Hematopoietic multipotent progenitor cell treated with erythropoietin and hydrocortisone succinate and interleukin-3 and kit ligand, for 4 days (in vitro differentiated cells): ENCODE measurements at places on chromosomes 3 and 15.

- no peak for DNase-seq
Observed at GRCh38 chr15:79433276-79433990, 1.3 kb downstream of the MINAR1 start.

- peak; percentile 24 for DNase-seq
Observed at GRCh38 chr3:31448035-31448881, 84.5 kb upstream of the STT3B start.

GRCh38 chr15:70060214-70060992 is 37.3 kb downstream of the TLE3 start:
- DNase-seq, result no peak

GRCh38 chr15:94912760-94913159 is 681.4 kb downstream of the MCTP2 start:
- DNase-seq, result no peak

DNA sequence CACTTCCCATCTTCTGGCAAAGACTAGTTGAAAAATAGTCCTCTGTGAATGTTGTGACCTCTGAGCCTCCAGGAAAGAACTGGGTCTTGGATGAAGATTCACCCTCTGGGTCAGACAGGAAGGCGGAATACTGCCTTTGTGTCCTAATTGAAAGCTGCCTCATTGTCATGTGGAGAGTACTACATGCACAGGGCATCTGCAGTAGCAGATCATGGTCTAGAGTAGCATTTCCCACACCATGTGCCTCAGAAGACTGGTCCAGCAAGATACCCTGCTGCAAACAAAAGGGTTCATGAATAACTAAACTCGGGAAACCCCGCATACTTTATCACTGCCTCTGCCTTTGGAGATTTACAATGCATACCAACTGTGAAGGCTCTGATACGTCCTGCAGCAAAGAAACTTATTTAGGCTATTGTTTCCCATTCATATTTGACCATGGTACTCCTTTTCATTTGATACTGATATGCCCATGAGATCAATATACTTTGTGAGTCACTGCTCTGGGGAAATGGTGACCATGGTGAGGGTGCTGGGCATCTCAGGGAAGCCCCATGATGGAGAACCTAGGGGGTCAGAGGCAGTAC is 22.7 kb downstream of the IRAK2 start:
- DNase-seq, result no peak

DNA sequence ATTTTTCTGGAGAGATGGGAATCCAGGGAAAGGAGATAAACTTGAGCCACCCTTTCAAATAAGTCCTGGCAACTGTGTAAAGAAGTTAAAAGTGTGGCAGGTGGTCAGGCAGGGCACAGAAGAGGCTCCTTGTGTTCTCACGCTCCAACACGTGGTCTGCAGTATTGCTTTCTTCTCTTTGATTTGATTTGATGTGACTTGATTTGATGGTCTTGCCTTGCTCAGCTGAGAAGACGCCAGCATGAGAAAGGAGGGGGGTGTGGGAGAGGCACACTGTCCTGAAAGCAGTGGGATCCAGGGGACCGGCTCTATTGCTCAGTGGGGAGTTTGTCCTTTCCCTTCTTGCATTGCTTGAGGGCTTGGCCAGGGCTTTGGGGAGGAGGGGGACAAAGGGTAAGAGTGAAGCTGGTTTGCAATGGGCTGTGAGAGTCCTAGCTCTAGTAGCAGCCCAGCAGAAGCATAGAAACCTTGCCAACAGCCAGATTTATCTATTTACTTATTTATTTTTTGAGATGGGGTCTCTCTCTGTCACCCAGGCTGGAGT is 25.7 kb upstream of the NEO1 start:
- no peak for DNase-seq

- DNase-seq, result peak; percentile 69
Observed at GRCh38 chr3:105722943-105723556, 145.8 kb downstream of the CBLB start.

DNA sequence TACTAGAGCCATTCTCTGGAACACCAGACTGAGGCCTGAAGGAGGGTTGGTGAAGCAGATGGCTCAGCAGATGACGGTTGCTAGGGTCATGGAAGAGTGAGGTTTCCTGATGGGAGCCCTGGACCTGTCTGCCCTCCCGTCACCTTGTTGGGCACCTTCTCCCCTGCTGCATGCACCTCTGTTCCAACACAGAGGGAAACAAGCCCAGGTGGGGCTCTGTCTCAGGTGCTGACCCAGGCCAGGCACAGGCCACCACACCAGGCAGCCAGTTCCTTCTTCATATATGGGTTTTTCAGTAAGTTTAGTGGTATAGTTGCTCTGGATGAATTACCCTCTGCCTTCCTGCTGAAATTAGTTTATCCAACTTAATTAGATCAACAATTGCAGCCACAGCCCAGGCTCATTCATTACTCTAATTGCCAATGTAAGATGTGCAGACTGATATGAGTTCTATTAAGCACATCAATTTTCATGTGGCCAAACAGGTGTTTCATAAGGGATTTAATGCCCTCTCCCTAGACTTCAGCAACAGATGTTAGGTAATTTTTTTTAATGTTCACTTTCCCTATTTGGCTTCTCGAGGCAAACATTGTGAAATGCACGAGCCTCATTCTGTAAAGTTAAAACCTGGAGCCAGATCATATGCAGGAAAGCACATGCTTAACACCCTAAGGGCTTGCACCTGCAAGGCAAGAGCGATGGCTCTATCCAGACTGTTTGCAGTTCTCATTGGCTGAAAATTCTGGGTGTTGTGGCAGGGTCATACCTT is 174.8 kb downstream of the CHDH start:
- no peak for DNase-seq

DNA sequence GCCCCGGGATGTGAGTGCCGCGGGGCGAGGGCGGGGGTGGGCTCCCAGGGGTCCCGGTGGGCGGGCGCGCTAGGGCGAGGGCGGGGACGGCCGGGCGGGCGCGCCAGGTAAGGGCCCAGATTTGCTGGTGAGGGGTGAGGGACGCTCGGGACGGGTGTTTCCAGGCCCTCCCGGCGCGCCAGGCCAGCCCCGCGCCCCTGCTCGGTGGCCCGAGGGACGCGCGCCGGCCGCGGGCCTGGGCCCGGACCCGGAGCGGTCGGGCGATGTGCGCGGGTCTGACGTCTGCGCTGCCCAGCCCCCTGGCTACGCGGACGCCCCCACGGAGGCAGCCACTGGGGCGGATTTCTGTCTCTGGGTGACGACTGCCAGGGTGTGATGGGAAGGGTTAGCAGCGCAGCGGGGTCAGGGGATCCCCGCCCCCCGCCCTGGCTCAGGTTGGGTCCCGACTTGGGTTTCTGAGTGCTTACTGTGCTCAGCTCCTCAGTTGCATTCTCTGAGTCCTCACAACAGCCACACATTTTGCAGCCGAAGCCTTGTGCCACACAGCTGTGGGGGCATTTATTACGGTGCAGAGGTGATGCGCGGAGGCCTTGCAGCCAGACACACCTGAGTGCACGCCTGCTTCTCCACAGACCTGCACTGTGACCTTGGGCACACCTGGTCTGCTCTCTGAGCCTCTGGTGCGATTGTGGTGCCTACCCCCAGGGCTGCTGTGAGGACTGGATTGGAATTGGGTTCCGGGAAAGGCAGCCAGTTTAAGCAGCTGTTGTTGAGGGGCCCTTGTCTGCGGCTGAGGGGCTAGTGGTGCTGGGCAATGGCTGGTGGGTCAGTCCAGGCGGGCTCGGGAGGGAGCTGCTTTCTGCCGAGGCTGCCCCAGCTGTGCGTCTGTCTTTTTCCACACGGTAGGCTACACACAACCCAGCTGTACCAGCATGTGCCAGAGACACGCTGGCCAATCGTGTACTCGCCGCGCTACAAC is 523 bp downstream of the HDAC11 start:
- DNase-seq, result peak; percentile 45

- DNase-seq, result peak; percentile 94
Observed at GRCh38 chr3:45664578-45664977, 24.6 kb upstream of the SACM1L start.

- no peak for DNase-seq
Observed at GRCh38 chr3:55094676-55095075, 166.8 kb upstream of the LRTM1 start.

GRCh38 chr15:45821390-45821789 is 186.6 kb downstream of the SQOR start:
- no peak for DNase-seq

GRCh38 chr3:15094187-15094875 is 4.6 kb downstream of the RBSN start:
- no peak for DNase-seq

DNA sequence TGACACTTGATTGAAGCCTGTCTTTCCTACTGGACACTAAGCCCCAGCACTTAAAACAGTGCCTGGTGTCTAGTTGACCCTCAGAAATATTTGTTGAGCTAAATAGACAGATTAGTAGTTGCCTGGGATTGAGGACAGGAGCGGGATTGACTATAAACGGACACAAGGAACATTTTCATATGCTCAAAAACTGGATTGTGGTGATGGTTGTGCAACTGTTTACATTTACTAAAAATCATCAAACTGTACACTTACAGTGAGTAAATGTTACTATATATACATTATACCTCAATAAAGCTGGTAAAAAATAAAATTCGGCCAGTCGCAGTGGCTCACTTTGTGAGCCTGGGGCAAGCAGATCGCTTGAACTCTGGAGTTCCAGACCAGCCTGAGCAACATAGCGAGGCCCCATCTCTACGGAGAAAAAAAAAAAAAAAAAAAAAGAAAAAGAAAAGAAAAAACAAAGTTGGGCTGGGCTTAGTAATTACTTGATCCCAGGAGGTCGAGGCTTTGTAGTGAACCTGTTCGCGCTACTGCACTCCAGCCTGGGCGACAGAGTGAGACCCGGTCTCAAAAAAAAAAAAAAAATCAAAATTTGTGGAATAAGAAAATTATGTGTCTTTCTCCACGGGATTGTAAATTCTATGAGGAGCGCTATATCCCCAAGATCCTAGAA is 632 bp upstream of the IDH3A start:
- DNase-seq, result peak; percentile 30

DNA sequence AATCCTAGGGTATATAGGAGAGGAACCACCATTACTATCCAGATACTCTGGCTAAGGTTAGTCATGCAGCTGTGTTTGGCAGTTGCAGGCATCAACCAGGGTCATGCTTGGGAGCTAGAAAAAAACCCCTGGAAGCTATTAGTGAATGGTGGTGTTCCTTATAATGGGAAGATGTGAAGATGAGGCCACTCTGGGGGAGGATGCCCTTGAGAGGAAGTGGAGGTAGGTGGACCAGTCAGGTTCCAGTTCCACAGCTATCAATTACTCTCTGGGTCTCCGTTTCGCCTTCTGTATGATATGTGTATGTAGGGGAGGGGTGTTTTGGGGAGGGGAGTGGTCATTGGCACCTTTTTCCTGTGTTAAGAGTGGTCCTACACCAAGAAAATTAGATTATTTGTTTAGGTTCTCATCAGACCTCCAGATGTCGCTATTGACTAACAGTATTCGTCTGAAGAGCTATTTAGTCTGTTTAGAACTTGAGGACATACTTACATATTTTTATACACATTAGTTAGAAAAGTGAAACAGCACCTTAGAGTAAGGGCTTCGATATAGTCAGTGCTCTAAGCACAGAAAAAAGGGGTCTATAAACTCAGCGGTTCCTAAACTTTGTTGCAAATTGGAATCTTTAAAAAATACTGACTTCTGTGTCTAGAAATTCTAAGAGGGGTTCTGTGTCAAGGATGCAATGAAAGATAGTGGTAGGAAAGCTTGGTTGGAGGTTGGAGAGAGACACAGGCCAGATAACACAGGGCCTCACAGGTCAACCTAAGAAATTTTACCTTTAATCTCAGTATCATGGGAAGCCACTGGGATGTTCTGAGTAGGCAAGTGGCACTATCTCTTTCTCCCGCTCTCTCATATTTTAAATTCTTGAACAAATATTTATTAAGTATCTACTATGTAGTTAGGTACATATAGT is 9.1 kb upstream of the HPS3 start:
- DNase-seq, result peak; percentile 86

DNA sequence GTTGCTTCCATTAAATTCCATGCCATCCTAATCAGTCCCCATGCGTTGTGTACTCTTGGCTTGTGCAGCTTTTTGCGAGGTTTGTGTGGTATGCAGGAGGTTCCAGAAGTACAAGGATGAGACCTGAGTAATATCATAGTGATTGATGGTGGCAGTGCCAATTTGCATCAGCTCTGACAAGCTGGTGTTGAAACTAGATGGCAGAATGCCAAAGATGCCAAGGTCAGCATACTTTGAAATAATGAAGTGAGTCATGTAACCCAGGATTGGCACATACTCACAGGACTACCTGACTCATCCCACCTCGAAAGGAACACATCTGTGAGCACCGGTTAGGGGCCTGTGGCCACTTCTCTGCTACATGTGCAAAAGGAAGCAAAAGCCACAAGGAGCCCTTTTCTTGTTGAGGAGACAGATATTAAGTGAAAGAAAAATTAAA is 14.3 kb downstream of the KAT2B start:
- DNase-seq, result peak; percentile 86

- no peak for DNase-seq
Observed at GRCh38 chr15:81776976-81777375, 268.8 kb downstream of the MEX3B start.

DNA sequence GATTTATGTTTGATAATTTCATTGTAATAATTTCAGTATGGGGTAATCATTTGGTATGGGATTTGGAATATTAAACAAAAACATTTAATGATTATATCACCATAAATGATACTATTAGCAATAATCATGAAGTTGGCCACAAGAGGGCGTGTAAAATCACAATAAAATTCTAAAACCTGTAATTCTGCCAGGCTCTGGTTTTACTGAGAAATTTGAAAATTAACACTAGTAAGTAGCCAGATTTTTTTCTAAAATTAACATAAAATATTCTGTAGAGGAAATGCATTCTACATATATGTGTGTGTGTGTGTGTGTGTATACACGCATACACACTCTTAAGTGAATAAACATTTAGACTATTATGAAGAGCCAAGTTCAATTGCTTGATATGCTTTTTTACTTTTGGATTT is 40.5 kb downstream of the FEZF2 start:
- DNase-seq, result peak; percentile 36

GRCh38 chr15:57873564-57874209 is 167.2 kb downstream of the POLR2M start:
- no peak for DNase-seq

GRCh38 chr15:87874896-87875711 is 381.4 kb downstream of the NTRK3 start:
- peak; percentile 49 for DNase-seq

DNA sequence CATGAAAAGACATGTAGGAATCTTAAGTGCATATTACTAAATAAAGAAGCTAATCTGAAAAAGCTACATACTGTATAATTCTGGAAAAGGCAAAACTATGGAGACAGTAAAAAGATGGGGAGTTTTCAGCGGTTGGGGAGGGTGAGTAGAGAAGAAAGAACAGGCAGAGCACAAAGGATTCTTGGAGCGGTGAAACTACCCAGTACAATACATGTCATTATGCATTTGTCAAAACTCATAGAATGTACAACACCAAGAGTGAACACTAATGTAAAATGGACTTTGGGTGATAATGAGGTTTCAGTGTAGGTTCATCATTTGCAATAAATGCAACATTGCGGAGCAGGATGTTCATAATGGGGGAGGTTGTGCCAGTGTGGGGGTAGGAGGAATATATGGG is 45.5 kb upstream of the CMSS1 start:
- no peak for DNase-seq

- DNase-seq, result no peak
Observed at GRCh38 chr3:44175070-44175469, 66.6 kb upstream of the TOPAZ1 start.
